MCF 10A (cell line): ENCODE measurements at places on chromosomes 13 and 19. TPM values are rescaled to one million over a fixed set of nuclear protein-coding genes. Genes with fewer than 3 reads are reported as not detected.

Gene PEX11G
- 5.5 and 6.4 TPM in 2 replicates for total RNA-seq

Gene GDF15
- 193 and 288 TPM in 2 replicates for total RNA-seq

DNA sequence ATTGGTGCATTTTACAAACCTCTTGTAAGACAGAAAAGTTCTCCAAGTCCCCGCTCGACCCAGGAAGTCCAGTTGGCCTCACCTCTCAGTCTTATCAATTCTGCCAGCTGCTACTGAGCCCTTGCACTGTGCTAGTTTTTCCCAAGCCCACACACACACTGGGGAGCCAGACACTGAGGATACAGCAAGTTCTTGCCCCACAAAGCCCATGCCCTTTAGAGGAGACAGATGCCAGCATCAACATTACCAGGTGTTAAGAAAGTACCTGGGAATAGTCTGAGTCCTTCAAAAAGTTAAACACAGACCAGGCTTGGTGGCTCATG, 175.0 kb downstream of the PTPRS start:
- H3K4me1 ChIP-seq: peaks cover 6% of the 10 kb centered on the region
- DNase-seq: no peak
- H3K4me3 ChIP-seq: no peak overlapping the region
- no peak overlapping the region for H3K27ac ChIP-seq
- H3K27me3 ChIP-seq: no peaks in the 10 kb centered on the region

DNA sequence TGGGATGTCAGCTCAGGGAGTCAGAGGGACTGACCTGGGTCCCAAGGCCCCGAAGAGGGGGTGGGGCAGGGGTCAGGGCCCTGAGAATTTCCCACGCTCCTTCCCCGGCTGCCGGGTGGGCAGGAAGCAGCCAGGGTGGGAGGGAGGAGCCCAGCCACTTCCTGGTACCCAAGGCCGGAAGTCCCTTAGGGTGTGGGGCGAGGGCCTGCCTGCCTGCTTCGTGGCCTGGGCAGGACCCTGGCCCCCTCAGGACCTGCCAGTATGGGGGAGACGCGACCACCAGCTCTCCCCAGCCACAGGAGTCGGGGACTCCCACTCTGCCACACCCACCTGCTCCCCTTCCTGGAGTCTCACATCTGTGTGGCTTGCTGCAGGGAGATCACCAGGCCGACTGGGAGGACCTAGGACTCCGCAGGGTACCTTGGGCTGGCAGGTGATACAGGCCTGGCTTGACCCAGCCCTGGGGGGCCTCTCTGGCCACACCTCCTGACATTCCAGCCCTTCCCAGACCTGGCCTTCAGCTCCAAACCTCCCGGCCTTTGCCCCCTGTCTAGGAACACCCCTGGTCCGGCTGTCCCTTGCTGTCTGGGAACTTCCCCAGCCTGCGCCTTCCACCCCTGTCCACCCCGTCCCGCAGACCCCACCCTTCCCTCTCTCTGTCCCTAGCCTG, 9.8 kb upstream of the CIRBP start:
- H3K36me3 ChIP-seq: peaks cover 58% of the 10 kb centered on the region
- no peak overlapping the region for H3K4me3 ChIP-seq
- DNase-seq: peak; percentile 74
- H3K27me3 ChIP-seq: no peaks in the 10 kb centered on the region

DNA sequence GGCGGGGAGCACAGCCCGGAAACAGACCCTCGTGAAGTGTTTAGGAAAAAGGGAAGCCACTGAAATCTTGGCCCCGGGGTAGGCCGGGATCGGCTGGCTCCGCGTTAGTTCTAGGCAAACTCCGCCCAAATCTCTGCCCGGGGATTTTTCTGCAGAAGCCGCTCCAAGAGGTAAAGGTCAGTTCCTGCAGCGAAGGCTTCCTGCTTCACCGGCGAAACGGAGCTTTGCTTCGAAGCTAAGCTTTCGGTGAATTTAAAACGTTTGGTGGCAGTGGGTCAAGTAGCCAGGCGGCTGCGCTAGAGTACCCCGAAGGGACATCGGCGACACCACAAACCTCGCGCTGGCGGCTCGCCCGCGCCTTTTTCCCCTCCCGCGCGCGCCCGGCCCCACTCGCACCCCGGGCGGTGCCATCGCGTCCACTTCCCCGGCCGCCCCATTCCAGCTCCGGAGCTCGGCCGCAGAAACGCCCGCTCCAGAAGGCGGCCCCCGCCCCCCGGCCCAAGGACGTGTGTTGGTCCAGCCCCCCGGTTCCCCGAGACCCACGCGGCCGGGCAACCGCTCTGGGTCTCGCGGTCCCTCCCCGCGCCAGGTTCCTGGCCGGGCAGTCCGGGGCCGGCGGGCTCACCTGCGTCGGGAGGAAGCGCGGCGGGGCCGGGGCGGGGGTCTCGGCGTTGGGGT, 441 bp downstream of the GJB2 start:
- peaks cover 35% of the 10 kb centered on the region for H3K4me1 ChIP-seq
- peak; percentile 55 for DNase-seq
- H3K36me3 ChIP-seq: no peaks in the 10 kb centered on the region
- no peaks in the 10 kb centered on the region for H3K27me3 ChIP-seq

GRCh38 chr19:45716359-45717130, 14.2 kb downstream of the FBXO46 start:
- peaks cover 26% of the 10 kb centered on the region for H3K36me3 ChIP-seq
- peak overlapping the region; percentile 97 for H3K27ac ChIP-seq
- no peaks in the 10 kb centered on the region for H3K27me3 ChIP-seq
- peak; percentile 57 for DNase-seq

DNA sequence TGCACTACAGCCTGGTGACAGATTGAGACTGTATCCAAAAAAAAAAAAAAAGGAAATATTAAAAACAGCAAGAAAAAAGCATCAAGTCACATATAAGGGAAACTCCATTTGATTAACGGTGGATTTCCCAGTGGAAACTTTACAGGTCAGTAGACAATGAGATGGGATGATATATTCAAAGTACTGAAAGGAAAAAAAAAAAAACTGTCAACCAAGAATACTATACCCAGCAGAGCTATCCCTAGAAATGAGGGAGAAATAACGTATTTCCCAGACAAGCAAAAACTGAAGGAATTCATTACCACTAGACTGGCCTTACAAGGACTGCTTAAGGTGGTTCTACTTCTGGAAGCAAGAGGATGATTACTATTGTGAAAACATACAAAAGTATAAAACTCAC, 87.4 kb downstream of the C1QTNF9 start:
- H3K27me3 ChIP-seq: no peaks in the 10 kb centered on the region
- no peak for DNase-seq
- H3K36me3 ChIP-seq: no peaks in the 10 kb centered on the region
- no peak overlapping the region for H3K4me3 ChIP-seq

GRCh38 chr13:41985788-41986508, 25.0 kb upstream of the VWA8 start:
- no peaks in the 10 kb centered on the region for H3K36me3 ChIP-seq
- DNase-seq: peak; percentile 22
- peaks cover 16% of the 10 kb centered on the region for H3K27me3 ChIP-seq

DNA sequence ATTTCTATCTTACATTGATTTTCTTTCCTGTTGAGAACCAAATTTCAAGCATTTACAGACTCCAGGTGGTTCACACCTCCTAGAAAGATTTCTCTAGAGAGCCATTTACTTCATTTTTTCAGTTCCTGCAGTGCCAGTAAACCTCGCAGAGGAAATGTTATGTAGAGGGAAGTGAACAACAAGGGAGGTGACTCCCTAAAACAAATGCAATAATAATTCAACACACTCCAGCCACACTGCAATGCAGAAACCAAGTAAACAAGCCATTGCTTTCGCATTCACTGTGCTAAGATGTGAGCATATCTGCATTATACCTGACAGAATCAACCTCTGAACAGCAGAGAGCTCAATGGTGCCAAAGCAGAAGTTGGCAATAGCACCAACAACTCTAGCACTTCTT, 215.1 kb downstream of the RBM26 start:
- DNase-seq: no peak
- no peaks in the 10 kb centered on the region for H3K36me3 ChIP-seq
- no peak overlapping the region for H3K27ac ChIP-seq
- no peaks in the 10 kb centered on the region for H3K4me1 ChIP-seq

- no peak overlapping the region for H3K4me3 ChIP-seq
- no peak for DNase-seq
- no peaks in the 10 kb centered on the region for H3K36me3 ChIP-seq
- H3K27me3 ChIP-seq: no peaks in the 10 kb centered on the region
- H3K4me1 ChIP-seq: no peaks in the 10 kb centered on the region
- no peak overlapping the region for H3K27ac ChIP-seq
Observed at GRCh38 chr13:82797876-82798275, 1084.4 kb downstream of the SLITRK1 start.

Gene RXFP2
- not detected in 2 replicates for total RNA-seq

GRCh38 chr19:34332027-34332760, 32.8 kb upstream of the GPI start:
- no peak for DNase-seq
- no peak overlapping the region for H3K27ac ChIP-seq
- no peaks in the 10 kb centered on the region for H3K4me1 ChIP-seq
- no peaks in the 10 kb centered on the region for H3K27me3 ChIP-seq

Gene ATP8B3
- 5.6 and 9.3 TPM in 2 replicates for total RNA-seq

DNA sequence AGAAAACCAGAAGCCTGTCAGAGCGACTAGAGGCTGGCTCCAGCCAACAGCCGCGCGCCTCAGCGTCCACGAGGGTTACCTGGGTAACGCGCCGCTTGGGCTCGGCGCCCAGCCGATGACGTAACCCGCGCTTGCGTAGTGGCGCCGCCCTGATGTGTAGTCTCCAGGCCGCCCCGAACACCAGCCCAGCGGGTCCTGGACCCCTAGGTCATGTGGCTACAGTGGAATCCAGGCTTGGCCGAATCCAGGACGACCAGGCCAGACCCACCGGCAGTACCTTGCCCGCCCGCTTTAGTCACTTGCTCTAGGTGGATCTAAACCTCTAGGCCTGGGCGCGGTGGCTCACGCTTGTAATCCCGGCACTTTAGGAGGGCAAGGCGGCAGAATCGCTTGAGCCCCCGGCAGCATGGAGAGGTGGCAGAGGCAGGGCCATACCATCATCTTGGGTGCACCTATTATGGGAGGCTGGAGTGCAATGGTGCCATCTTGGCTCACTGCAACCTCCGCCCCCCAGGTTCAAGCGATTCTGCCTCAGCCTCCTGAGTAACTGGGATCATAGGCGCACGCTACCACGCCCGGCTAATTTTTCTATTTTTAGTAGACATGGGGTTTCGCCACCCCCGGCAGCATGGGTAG, 7.2 kb upstream of the ZNF606 start:
- peaks cover 4% of the 10 kb centered on the region for H3K36me3 ChIP-seq
- peak; percentile 72 for DNase-seq
- H3K27me3 ChIP-seq: no peaks in the 10 kb centered on the region

Gene STRN4
- total RNA-seq: 90.1 and 92.3 TPM in 2 replicates
